ENCODE measurements at places on chromosomes 16 and 17.

DNA sequence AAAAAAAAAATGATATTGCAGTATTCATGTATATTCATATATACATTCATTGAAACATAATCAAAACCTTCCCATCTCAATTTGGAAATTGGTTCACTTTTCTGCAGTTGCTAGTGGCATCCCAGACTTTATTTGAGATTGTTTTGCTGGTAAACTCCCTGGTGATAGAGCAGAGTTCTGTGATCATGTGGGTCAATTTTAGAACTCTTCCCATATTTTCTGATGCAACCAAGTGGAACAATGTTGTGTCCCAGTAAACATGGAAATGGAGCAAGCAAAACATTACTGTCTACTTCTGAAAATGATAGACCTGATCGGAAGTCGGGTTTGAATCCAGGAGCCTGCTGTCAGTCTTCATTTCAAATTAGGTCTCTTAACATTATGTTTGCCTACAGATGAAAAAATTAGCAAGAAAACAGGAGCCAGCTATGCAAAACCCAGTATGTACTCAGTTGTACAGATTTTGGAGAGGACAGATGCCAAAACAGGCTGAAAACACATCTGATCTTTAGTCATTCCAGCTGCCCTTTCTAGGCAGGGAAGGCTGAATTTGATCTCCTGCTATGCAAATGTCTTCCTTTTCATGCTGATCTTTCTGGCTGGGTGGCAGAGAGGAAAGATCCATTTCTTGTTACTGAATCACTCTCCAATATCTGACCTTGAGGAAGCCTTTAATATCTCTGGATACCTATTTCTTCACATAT lies 786.6 kb upstream of the SOX9 start:
- DNase-seq, result no peak

GRCh38 chr17:17675925-17676534 lies 5.2 kb upstream of the RAI1 start:
- no peak for DNase-seq

DNA sequence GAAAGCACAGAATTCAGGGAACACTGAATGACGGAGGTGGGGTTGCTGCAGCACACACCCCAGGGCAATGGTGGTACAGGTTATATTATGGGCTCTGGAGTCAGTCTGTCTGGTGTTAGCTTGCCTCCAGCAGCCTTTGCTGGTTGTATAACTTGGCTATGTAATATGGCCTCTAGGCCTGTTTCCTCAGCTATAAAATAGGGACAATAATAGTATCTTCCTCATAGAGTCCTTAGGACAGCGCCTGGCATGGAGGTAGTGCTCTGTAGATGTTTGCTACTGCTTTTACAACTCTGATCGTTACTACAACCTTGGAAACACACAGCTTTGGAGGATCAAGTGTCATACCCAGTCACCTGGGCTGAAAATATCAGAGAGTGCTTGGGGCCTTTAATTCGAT lies 31.5 kb downstream of the GTF3C1 start:
- no peak for DNase-seq

GRCh38 chr17:63645775-63646487 lies 23.7 kb downstream of the MAP3K3 start:
- DNase-seq, result no peak

DNA sequence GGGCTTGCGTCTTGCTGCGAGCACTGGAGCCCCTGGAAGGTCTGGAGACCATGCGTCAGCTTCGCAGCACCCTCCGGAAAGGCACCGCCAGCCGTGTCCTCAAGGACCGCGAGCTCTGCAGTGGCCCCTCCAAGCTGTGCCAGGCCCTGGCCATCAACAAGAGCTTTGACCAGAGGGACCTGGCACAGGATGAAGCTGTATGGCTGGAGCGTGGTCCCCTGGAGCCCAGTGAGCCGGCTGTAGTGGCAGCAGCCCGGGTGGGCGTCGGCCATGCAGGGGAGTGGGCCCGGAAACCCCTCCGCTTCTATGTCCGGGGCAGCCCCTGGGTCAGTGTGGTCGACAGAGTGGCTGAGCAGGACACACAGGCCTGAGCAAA lies 7.4 kb downstream of the MPG start:
- no peak for DNase-seq

- DNase-seq, result no peak
Observed at GRCh38 chr16:503150-504071, 24.1 kb upstream of the CAPN15 start.

DNA sequence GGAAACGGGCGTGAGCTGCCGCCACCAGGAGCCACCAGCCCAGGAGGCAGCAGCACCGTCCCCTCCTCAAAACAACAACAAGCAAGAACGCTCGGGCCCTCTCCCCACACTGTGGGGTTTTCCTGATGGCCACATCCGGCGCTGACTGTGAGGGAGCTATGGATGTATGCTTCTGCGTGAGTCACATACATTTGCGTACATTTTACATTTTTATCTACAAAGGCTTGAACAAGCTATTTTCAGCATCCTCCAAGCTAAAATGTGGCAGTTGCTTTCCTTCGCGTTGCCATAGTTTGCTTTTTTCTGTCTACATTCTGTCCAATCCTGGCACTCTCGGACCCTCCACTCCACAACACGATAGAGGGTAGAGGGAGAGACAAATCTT lies 2.0 kb upstream of the ABR start:
- DNase-seq, result no peak

DNA sequence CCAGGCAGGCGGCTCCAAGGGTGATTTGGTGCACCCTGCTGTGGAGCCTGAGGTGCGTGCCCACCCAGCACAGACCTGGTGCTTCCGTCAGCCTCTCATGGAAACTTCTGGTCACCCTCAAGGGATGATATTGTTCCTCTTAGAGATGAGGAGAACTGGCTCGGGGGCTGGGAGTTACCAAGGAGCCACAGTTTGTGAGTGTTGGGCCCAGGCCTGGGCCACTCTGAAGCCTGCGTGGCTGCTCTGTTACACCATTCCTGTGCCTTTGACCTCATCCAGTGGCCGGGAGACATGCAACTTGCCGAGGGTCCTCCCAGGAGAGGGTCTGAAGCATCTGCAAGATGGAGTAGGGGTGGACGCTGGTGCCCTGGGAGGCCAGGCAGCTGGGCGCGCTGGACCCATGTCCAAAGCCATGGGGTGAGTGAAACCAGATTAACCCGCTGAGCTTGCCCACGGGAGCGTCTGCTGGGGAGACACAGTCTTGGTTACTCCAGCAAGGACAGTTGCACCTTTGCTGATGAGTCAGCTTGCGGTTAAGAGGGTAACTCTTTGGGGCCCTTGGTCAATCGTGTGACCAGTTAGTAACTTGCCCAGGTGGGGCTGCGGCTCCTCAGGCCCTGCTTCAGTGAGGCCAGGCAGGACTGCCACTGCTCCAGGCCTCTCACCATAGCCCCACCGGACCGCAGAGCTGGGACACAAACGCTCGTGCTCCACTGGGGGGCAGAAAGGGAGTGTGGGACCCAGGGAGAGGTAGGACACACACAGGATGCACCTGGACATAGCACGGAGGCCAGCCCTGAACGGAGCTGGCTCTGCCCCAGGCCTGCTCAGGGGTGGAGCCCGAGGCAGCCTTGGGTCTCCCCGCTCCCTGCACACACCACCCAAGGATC lies 7.5 kb downstream of the C16orf90 start:
- no peak for DNase-seq

DNA sequence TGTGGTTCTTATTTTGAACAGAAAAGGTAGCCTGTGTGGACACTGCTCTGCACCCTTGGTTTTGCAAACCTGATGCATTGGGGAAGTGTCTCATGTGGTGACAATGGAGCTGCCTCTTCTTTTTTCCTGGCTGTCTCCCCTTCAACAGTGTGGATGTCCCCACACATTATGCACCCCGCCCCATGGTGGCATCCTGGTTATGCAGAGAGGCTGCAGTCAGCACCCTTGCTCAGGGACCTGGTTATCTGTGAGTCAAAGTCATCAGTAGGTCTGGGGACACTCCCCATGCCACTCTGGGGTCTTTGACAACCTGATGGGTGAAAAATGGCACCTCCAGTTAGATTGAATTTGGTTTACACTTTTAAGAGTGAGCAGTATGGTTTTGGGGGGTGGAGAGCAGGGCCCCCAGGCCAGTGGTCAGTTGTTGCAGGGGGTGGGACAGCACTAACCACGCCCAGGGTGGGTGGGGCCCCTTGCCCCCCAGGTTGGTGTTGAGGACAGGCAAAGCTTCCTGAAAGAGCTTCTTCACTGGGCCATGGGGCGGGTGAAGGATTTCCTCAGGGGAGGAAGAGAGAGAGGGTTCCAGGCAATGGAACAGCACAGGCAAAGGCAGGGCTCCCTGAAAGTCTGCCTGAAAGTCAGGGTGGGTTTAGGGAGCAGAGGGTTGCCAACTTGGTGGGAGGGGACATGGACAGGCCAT lies 24.6 kb upstream of the KCNJ12 start:
- no peak for DNase-seq

DNA sequence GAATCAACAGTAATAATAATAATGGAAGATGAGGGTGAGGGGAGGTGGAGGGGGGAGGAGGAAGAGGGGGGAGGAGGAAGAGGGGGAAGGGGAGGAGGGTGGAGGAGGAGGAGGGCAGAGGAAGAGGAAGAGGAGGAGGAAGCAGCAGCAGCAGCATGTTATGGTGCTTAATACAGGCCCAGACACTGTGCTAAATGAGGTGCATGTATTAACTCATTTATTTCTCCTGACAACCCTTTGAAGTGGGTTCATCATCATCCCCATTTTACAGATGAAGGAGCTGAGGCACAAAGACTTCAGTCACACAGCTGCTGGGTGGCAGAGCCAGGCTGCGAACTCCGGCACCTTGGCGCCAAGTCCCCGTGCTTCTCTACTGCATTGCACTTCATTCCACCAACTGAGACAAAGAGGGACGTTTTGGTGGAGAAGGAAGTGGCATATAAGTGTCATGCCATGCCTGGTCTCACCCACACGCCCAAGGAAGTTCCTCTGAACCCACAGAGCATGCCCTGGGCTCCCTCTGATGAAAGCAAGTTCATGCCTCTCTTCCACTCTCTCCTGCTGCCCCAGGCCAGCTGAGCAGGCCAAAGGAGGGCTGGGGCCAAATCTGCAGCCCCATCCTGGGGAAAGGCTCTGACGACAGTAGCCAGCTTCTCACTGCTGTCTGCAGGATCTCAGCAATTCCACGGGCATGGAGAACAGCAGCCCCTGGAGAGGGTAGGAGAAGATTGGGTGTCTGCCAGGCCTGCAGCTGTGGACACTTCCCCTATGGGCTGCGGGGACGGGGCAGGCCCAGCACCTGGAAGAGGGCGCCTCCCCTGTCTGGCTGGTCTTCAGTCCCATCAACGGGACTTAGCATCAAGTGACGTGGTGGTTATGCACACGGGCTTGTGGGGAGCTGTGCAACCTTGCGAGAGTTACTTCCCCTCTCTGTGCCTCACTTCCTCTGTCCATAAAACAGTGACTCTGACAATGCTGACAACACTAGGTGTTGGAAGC lies 21.8 kb downstream of the XYLT1 start:
- DNase-seq, result no peak

DNA sequence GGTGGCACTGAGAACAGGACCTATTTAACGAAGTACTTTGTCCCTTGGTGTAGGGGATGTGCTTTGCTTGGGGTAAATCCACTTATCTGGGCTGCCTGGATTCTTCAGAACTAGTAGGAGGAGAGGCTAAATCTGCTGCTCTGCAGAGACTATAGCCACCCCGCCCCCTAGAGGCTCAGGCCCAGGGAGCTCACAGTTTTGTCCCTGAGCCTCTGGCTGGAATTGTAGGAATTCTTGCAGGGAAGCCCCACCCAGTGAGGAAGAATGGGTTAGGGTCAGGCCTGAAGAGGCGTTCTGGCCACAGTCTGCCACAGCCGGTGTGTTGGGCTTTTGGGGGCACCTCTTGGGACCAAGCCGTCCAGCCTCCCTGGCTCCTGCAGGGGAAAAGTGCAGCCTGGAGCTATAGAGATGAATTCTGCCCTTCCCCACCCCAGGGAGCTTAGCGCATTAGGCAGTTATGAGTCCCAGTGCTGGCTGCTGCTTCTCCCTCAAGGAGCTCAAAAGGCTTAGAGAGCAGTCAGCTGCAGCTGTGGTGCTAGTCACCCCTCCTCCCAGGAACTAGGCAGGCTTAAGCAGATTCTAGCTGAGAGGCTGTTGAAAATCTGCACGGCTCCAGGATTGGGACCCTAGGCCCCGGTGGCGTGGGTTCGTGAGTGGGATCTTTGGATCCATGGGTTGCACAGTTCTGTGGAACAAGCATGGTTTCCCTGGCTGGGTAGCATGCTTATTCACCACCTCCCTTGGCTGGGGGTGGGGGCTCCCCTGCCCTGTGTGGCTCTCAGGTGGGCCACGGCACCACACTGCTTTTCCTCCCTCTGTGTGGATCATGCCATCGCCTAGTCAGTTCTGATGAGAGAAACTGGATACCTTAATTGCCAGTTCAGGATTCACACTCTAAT lies 237.4 kb upstream of the TOM1L1 start:
- DNase-seq, result no peak

DNA sequence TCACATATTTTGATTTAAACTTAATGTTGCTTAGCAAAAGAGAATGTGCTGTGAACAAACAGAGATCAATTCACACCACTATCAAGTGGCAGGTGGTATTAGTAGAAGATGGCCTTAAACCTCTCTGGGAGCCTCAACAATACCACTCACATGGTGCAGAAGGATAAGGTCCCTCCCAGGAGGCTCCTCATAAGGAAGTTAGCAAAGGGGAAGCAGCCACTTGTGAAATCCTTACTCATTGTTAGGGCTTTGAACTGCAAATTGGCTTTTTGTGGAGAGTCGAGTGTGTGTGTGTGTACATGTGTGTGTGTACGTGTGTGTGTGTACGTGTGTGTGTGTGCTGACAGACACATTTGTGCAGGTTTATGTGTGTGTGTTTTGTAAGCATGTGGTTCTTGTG lies 48.9 kb upstream of the ASIC2 start:
- no peak for DNase-seq

- DNase-seq, result no peak
Observed at GRCh38 chr16:86490859-86491639, 19.3 kb upstream of the FOXF1 start.

GRCh38 chr16:12168074-12169000 lies 191.8 kb downstream of the SNX29 start:
- no peak for DNase-seq

DNA sequence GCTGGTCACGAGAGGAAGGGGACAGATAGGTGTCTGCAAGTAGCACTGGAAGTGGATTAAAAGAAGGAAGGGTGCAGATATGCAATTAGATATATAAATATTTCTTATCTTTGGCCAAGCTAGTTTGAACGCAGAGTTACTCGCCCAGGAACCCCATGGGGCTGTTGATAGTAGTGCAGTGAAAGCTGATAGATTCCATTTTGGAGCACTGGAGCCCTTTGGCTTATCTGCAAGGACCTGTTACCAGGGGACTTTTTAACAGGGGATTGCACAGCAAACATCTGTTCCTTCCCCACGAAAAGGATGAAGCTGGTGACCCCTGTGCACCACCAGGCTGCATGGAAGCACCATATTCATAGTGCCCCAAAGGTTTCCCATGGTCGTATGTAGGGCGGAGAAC lies 218.7 kb downstream of the SHISA9 start:
- no peak for DNase-seq

DNA sequence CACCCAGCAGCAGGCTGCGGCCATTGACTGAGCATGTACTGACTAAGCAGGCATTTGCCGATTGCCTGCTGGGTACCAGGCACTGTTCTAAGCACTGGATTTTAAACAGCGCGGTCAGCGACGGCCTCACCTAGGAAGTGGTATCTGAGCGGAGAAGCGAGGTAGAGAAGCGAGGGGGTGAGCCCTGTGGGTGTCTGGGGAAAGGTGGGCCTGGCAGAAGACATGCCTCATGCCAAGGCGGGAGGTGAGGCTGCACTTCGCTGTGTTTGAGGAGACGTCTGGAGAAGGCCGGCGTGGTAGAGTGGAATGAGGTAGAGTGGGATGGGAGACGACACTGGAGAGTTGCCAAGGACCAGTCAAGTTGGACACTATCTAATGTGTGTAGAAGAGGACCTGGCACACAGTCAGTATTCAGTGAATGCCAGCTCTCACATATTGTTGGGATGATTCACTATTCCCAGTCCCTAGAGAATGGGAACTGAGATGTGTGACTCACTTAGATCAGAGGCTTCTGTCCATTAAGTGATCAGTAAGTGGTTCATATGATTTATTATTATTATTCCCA lies 14.4 kb downstream of the SYCE1L start:
- no peak for DNase-seq

All from HAP-1 (cell line).